CD4-positive, alpha-beta T cell treated with Interleukin-17A for 1 hour (primary cell): ENCODE measurements at places on chromosomes 3 and 15.

- no peak for DNase-seq
Observed at GRCh38 chr3:129673897-129674797, 67.7 kb upstream of the PLXND1 start.

DNA sequence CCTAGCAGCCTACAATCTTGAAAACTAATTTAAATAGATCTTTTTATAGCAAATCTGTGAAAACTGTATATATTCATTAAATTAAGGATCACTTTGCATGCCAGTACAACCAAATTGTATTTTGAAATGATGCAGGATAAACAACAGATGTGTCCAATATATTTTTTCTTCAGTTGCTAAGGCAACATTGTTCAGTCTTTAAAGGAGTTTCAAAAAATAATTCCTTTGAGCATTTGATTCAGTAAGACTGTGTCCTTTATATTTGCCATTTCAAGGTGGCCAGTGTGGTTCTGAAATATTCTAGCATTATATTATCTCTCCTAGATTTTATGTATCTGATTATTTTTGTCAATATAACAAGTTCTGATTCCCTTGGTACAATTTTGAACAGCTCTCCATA is 254.7 kb downstream of the PLOD2 start:
- no peak for DNase-seq

DNA sequence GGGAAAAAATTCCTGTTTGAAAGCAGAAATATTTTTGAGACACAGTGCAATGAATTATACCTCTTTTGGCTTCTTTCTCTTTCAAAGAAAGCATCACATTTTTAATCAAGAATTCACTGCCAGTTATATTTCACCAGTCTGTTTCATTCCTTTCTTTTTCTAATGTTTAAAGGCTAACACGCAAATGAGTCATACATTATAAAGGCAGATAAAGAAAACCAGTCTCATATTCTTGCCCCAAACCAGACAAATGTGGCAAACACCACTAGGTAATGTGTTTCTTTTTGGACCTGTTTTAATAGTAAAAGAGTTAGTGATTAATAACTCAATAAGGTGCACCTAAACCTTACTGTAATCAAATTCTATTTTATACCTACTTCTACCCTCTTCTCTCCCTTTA is 83.8 kb downstream of the PLOD2 start:
- DNase-seq, result no peak

DNA sequence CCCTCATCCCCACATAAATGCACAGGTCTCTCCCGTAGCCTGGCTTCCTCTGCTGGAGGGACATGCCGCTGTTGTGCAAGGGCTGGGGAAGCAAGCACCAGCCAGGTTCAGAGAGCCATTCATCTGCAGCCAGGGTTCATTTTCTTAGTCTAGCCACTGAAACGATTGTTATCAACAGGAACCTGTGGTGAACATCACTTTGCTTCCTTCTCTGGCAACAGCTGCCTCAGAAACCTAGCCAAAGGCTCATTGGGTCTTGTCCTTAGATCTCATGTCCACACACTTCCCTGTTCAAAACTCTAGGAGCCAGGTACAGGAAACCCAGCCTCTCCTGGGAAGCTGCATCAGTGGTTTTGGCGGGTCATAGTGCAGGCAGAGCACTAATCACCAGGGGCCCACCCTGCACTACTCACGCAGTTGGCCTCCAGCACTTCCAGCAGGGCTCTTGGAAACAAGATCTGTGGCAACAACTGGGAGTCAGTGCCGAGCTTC is 47.0 kb downstream of the OXNAD1 start:
- DNase-seq, result peak; percentile 77

DNA sequence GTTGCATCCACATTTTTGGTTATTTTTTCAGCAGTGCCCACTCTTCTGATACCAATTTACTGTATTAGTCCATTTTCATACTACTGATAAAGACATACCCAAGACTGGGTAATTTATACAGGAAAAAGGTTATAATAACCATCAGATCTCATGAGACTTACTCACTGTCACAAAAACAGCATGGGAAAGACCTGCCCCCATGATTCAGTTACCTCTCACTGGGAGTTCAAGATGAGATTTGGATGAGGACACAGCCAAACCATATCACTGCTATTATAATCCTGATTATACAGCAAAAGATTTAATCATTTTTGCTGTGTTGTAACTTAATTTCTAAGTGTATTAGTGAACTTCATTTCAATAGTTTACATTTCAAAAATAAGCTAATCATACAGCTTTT is 6.6 kb downstream of the ZBED2 start:
- no peak for DNase-seq

GRCh38 chr3:100665230-100665629 is 44.1 kb upstream of the TFG start:
- peak; percentile 33 for DNase-seq

- DNase-seq, result no peak
Observed at GRCh38 chr3:146164971-146165769, 4.2 kb upstream of the PLOD2 start.

GRCh38 chr3:167602041-167602440 is 51.7 kb downstream of the WDR49 start:
- no peak for DNase-seq

DNA sequence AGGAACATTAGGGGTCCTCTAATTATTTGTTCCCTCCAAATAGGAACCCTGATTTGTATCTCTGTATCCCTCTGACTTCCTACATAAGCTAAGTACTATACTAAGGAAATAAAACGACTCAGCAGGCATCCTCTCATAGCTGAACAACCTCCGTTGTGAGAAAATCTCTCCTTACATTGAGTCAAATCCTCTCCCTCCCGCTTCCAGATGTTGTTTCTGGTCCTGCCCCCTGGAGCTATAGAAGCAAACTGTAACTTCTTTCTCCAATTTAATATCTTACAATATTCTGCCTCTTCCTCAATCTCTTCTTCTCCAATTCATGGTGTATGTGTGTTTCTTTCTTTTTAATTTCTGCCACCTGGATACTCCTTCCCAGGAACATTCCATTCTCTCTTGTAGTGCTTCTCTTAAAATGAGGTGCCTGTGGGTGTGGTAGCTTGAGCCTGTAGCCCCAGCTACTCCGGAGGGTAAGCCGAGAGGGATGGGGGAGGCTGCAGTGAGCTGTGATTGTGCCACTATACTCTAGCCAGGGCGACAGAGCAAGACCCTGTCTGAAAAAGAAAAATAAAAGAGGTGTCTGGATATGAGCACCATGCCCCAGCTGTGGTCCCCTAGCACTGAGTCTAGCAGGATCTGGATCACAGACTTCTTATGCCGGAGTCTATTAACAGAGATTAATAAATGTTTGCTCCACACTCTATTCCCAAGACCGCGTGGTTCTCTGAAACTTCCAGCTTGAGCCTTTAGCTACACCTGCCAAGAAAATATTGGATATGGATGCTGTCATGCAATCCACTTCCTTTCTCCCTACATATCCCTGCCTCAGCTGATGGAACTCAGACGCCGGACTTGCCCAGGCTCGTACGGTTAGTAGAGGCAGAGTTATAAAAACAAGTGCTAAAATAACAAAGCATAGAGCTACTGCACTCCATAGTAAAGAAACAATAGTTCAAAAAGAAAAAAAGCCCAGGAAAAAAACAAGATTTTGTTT is 42.9 kb upstream of the NEO1 start:
- DNase-seq, result no peak

DNA sequence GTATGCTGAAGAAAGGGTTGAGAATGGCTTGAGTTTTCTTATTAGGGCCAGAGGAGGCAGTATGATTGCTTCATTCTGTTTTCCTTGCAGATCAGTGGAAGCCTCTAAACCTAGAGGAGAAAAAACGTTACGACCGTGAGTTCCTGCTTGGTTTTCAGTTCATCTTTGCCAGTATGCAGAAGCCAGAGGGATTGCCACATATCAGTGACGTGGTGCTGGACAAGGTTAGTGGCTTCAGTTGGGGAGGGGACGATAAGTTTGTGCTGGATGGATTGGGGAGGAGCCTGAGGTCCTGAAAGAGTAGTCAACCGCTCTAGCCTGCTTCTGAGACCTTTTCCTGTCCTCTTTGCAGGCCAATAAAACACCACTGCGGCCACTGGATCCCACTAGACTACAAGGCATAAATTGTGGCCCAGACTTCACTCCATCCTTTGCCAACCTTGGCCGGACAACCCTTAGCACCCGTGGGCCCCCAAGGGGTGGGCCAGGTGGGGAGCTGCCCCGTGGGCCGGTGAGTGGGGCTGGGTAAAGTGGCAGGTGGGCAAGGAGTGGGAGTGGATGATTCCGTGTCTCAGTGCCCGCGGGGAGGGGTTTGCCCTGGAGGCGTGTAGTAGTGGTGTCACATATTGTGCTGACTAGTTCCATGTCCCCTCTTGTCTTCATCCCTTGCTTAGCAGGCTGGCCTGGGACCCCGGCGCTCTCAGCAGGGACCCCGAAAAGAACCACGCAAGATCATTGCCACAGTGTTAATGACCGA is 8.5 kb downstream of the EIF4G1 start:
- no peak for DNase-seq

GRCh38 chr3:113714702-113715101 is 18.3 kb upstream of the USF3 start:
- DNase-seq, result no peak

DNA sequence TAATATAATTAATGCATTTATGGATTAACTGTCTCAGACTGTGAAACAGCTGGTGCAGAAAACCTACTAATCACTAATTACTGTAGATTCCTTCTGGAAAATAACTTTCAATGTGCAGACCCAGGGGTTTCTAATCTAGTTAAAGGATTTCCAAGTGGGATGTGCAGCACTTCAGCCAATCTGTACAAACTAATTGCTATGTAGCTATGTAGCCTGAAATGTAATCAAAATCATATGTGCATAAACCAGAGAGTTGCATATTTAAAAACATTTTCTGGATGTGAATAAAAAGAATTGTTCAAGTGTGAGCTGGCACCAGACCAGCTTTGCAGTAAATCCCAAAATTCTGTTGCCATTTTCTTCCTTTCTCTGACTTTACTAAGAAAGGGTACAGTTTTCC is 127.5 kb upstream of the CD96 start:
- DNase-seq, result no peak
